ENCODE measurements at places on chromosomes 3 and 15.

DNA sequence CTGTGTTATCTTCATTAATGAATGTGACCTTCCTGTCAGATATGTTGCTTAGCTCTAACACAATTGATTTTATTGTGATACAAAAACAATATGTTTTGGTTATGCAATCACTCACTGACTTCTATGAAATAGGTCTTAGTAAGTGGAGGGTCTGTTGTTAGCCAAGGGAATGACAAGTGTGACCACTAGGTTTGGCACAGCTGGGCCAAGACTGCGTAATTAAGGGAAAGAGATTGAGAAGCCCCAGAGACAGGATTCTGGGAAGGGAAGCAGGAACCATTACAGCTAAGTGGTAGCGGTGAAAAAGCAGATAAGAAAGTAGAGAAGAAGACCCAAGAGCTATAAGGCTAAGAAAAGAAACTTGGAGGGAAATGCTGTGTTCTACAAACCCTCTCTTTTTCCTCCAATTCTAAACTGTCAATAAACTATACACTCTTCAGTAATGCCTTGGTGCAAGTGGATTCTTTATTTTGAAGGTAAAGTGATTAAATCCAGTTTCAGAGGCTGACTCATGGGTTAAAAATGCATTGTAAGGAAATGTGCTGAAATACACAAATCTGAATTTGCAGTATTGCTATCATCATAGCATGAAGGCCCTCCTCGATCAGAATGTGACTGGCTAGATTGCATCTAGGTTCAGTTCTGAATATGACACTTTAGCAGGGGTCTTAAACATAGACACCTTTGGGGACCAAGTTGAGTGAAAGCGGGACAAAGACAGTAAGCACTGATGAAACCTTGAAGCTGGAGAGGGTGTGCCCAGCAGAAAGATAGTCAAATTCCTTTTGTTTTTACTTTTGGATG, 26.1 kb downstream of the KCNMB2 start:
- DNase-seq = no peak

- no peak for DNase-seq
Observed at GRCh38 chr3:53102601-53103147, 27.6 kb downstream of the RFT1 start.

DNA sequence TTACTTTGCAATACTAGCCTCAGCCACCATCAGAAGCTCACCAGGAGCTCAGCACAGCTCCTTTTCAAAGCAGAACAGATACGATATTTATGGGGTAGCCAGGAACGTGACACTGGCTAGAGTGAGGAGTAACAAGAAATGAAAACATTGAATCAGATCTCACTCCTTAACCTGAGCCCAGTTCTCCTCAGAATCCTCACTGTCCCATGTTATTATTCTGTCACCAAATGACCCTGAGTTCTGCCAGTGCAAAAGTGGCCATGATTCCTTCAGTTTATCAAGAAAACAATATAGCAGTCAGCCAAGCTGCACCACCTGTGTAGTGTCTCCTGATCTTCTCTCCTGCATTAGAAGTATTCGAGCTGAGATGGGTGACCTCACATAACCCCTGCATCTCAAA, 956.7 kb downstream of the TUSC7 start:
- DNase-seq = no peak

DNA sequence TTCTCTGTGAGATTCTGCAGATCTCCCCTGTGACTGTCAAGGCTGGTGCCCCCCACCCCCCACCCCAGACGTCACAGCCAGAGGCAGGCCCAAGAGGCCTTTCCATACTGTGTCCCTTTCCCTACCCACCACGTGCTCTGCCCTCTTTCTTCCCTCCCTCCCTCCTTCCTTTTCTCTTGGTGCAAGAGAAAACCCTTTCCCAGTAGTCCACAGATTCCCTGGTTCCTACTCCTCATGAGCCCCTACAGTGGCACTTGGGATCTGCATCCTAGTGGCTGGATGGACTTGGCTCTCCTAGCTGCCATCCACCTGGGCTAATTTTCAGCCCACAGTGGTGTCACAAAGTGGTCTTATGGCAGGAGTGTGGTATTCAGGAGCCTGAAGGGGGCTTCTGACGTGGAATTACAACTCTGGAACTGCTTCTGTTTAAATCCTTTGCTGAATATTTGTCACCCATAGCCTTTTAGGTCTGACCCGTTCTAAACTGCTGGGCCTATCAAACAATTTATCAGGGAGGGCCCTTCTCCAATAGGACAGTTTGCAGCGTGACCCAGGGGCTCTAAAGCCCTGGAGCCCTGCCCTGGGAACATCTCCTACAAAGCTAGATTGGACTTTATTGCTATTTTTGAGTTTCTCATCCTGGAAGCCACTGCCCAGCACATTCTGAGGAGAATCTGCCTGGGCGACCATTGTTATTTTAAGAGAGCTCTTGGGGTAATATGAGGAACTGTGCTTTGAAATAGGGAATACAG, 35.3 kb downstream of the KLF13 start:
- no peak for DNase-seq

- DNase-seq = no peak
Observed at GRCh38 chr3:158631981-158632380, 12.3 kb upstream of the GFM1 start.

- no peak for DNase-seq
Observed at GRCh38 chr15:39407116-39407515, 173.8 kb upstream of the THBS1 start.

DNA sequence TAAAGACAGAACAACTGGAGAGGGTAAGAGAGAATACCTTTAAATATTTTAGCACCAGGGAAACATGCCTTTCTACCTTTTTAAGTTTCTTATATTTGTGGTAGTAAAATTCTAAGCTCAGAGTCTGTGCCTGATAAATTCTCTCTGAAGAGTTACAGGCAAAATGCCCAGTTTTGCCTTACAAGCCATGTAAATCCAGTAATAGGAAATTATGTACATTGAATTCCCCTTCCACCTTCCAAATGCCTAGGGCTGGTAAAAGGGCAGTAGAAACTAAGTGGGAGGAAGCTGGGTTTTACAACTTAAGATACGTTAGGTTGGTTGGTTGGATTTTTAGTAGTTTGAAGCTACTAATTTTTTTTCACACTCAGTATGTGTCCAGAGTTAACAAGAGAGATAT, 43.1 kb upstream of the TP63 start:
- no peak for DNase-seq

- DNase-seq = no peak
Observed at GRCh38 chr3:150225986-150226385, 182.1 kb upstream of the TSC22D2 start.

- no peak for DNase-seq
Observed at GRCh38 chr3:149575961-149576564, 81.8 kb downstream of the WWTR1 start.

- DNase-seq = no peak
Observed at GRCh38 chr3:73781541-73781940, 156.8 kb upstream of the PDZRN3 start.

DNA sequence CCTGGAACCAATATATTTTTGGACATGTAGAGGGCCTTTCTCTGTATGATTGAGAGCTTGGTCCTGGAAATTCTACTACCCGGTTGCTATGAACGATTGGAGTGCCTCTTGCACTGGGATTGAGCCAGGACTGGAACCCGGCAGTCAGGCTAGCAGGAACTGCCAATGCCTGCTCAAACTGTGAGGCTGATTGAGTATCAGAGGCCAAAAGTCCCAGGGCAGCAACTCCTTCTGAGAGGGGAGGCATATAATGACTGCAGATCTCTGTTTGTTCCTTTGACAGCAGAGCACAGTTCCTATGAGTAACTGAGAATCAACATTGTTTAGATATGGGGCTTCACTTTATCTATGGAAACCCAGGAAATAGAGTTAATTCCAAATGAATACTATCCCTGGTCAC, 12.9 kb downstream of the IQCH start:
- DNase-seq = no peak

GRCh38 chr15:43194795-43195194, 9.6 kb downstream of the CCNDBP1 start:
- no peak for DNase-seq

DNA sequence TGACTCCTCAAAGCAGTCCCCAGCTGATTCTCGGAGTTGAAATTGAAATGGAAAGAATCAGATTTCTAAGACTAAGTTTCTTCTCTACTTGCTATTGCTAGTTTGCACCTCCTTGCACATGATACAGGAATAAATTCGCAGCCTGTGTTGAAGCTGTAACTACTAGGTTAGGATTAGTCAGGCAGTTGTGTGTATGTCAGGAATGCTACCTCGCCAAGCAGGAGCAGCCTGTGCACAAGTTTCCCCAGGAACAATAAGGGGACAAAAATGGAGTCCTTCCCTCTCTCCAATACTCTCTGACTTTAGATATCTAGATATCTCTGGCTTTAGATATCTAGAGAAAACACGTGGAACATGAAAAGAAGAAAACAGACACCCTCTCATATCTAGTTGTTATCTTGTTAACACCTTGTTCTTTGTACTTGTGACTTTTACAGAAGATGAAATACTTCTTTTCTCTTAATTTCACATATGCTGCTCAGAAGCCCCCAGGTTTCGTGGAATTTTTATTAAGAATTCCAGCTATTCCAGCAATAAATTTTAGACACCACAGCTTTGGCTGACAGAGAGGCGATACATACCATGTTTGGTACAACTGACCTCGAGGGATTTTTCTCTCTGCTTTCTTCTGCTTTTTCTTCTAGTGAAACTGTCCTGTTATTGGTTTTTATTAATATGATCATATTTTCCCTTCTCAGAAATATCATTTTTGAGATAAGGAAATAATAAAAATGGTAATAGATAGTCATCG, 56.1 kb upstream of the CMSS1 start:
- no peak for DNase-seq

- DNase-seq = no peak
Observed at GRCh38 chr3:10964537-10965167, 27.9 kb upstream of the SLC6A1 start.

DNA sequence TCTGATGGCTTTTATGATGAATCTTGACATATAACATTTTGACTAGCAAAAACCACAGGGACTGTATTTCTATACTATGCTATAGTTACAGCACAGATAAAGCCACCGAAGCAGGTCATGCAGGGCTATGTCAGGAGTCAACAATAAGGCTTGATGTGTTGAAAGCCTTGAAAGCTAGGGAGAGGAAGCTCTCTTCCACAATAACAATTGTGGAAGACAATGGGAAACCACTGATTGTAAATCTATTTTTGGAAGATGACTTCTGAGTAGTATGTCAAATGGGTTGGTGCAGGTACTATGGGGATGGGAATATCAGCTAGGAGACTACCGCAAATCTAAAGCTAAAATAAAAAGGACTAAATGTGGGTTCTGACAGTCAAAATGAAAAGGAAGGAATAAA, 4.0 kb upstream of the AQR start:
- DNase-seq = no peak

- no peak for DNase-seq
Observed at GRCh38 chr15:95799286-95800200, 531.0 kb upstream of the NR2F2 start.

DNA sequence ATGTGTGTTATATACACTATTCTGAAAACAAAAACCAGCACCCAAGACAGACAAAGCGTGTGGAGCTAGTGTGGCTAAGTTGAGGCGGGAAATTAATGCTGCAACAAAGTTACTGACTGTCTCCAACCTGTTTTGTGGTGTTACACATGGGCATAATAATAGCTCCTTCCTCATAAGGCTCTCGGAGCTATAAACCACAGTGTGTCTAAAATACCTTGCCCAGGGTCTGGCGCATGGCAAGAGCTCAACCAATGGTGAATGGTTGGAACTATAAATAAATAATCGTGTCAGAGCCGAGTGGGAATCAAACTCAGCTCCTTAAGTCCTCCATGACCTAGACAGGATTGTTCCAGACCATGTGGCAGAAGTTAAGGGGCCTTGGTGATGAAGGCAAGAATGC, 35.9 kb upstream of the TFRC start:
- DNase-seq = no peak

- DNase-seq = no peak
Observed at GRCh38 chr15:72397796-72398588, at the start of gene TMEM202. Gene TMEM202, plus strand, starts transcription at chr15:72398305. Its CDS starts 22 bp downstream, at chr15:72398327.

DNA sequence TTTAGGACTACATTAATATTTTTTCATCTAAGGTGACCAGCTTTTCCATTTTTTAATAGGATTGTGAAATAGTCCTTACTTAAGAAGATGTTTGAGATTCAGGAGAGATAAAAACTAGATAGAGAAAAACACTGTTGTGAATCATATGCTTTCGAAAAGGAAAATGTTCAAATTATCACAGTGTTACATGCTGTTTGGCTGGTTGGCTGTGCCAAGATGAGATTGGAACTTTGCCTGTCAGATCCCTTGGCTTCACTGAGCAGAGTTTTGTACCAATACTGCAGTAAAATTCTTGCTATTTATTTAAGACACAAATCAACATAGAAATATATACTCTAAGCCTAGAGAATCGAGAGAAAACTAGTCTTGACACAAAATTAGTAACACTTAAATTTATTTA, 117.2 kb downstream of the OXSM start:
- no peak for DNase-seq

DNA sequence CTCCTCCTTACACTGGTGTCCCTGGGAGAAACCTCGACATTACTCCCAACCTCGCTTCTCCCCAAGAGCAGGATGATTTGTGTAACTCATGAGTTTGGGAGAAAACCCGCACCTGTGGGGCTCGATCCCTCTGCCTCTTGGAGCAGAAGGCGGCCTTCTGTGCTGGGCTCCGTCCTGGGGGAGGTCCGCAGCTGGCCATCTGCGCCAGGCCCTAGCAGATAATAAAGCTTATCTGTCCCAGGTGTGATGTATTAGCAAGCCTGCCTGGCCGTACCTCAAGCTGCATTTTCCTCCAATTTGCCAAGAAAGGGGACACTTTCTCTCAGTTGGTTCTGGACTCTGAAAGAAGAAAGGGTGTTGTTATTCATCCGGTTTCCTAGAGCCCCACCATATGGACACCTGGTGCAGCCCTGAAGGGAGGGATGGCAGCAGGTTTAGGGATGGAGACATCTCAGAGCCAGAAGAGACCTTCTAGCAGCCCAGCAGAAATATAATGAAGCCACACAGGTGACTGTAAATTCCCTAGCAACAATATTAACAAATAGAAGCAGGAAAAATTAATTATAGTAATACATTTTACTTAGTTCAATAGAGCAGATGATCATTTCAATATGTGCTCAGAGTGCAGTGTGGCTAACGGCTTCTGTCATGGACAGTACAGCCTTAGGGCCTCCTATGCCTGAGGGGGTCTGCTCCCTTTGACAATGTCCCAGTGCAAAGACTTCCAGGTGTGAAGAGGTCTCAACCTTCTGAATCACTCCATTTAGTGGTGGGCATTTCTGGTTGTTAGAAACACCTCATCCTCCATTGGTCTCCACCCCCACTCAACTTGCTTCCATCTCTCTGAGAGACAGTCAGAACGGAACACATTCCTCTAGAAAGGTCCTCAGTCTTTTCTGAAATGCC, 94.8 kb downstream of the CPN2 start:
- DNase-seq = no peak

DNA sequence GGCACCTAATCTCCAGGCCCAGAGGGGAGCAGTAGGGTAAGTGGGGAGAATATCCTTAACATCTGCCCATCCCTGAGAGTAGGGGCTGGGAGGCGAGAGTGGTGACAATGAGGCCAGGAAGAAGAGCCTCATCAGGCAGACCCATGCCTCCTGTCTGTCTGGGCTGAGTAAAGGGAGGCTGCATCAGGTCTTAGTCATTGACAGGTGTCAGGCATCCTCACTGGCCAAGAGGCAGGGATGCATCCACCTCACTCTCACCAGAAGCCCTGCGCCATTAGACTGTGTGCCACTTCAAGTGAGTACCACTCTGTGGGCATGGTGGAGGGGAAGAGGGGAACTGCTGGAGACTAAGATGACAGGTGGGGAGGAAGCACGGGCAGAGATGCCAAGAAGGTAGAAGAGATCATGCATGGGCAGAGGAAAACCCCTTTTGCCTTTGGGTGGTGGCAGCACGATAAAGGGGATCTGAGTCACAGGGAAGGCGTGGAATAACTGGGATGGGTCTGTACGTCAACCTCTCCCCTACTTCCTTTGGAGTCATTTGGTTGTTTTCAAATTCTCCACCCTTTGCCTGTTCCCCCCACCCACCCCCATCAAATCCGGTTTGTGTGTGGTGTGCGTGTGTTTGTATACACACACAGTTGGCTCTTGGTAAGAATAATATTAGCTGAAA, 14.1 kb downstream of the ANAPC13 start:
- no peak for DNase-seq
